ENCODE measurements at places on chromosomes 1 and 21. TPM values are rescaled to one million over a fixed set of nuclear protein-coding genes. Genes with fewer than 3 reads are reported as not detected.
A peak's percentile ranks its signal among the peaks of the same experiment; 100 is the strongest.

DNA sequence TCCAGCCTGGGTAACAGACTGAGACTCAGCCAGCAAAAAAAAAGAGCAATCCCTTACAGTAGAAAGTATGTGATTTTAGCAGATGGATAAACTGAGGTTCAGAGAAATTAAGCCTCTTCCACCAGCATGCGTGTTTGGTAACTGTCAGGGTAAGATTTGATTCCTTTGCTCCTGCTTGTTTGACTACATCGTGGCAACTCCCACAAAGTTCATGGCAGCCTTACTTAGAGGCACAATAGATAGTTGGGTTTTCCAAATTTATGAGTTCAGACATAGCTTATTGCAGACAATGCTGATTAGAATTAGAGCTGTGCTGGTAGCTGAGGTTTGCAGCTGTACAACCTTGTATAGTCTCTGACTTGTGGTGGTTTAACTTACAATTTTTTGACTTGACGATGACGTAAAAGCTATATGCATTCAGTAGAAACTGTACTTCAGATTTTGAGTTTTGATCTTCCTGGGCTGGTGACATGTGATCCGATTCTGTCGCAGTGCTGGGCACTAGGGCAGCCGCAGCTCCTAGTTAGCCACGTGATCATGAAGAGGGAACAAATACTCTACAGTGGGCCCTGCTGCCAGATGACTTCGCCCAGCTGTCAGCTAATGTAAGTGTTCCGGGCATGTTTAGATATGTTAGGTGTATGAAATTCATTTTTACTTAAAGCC is 167.8 kb downstream of the DHRS3 start:
- H3K4me1 ChIP-seq: peaks cover 70% of the 10 kb centered on the region
- no peak for DNase-seq
- H3K27me3 ChIP-seq: no peaks in the 10 kb centered on the region
- H3K36me3 ChIP-seq: peaks cover 3% of the 10 kb centered on the region
- H3K27ac ChIP-seq: peak overlapping the region; percentile 44

GRCh38 chr1:101293461-101294051 is 56.7 kb downstream of the S1PR1 start:
- no peak overlapping the region for H3K4me3 ChIP-seq
- no peak overlapping the region for H3K27ac ChIP-seq
- no peaks in the 10 kb centered on the region for H3K36me3 ChIP-seq

- peaks cover 40% of the 10 kb centered on the region for H3K4me1 ChIP-seq
- no peaks in the 10 kb centered on the region for H3K36me3 ChIP-seq
- H3K4me3 ChIP-seq: no peak overlapping the region
- peaks cover 9% of the 10 kb centered on the region for H3K27me3 ChIP-seq
- H3K27ac ChIP-seq: peak overlapping the region; percentile 39
Measured at GRCh38 chr1:115086176-115086830, 3.0 kb downstream of the TSPAN2 start.

DNA sequence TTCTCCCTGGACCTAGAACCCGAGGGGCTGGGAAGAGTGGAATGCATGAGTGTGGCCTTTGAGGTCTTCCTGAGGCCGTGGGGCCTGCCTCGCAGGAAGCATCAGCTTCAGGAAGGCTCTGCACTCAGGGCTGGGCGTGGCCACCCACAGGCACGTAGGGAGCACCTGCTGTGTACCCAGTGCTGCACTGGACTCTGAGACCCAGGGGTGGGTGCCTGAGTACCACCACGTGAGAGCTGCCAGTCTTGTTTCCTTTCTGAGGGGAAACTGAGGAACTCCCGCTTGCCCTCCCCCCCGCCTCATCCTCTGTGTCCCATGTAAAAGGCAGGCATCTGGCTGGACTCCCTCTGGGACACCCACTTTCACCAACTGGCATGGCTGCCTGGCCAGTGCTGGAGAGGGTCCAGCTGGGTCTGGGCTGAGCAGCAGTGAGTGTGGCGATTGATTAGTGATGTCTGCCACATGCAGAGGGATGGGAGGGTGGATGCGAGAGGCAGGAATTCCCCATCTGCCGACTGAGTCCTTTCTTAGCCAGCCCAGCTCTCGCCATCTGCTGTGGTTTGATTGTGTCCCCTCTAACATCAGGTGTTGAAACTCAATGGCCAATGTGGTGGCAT is 30.2 kb upstream of the TTC34 start:
- no peak overlapping the region for H3K27ac ChIP-seq
- H3K4me3 ChIP-seq: no peak overlapping the region
- no peaks in the 10 kb centered on the region for H3K36me3 ChIP-seq
- DNase-seq: peak; percentile 7
- H3K4me1 ChIP-seq: no peaks in the 10 kb centered on the region

- H3K36me3 ChIP-seq: no peaks in the 10 kb centered on the region
- H3K27me3 ChIP-seq: no peaks in the 10 kb centered on the region
- H3K4me3 ChIP-seq: no peak overlapping the region
- no peak overlapping the region for H3K27ac ChIP-seq
Measured at GRCh38 chr21:35559829-35560225, 500.5 kb downstream of the SETD4 start.

DNA sequence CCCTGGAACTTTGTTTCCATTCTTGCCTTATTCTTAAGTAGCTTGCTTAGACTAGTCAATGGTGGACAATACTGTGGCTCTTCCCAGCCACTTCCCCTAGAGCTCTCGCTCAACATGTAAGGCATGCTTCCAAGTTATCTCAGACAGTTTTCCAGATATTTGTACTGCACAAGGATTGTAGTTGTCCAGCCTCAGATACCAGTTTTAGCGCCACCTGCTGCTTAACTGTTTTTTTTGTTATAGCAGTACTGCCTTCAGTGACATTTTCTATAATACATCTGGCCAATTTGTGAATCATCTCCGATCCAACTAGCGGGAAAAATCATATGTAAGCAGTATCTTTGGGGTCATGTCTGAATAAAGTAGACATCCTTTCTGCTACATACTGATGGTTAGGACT is 346.7 kb upstream of the ADGRL4 start:
- H3K36me3 ChIP-seq: no peaks in the 10 kb centered on the region
- no peak overlapping the region for H3K27ac ChIP-seq
- no peaks in the 10 kb centered on the region for H3K4me1 ChIP-seq
- no peak overlapping the region for H3K4me3 ChIP-seq
- DNase-seq: no peak

DNA sequence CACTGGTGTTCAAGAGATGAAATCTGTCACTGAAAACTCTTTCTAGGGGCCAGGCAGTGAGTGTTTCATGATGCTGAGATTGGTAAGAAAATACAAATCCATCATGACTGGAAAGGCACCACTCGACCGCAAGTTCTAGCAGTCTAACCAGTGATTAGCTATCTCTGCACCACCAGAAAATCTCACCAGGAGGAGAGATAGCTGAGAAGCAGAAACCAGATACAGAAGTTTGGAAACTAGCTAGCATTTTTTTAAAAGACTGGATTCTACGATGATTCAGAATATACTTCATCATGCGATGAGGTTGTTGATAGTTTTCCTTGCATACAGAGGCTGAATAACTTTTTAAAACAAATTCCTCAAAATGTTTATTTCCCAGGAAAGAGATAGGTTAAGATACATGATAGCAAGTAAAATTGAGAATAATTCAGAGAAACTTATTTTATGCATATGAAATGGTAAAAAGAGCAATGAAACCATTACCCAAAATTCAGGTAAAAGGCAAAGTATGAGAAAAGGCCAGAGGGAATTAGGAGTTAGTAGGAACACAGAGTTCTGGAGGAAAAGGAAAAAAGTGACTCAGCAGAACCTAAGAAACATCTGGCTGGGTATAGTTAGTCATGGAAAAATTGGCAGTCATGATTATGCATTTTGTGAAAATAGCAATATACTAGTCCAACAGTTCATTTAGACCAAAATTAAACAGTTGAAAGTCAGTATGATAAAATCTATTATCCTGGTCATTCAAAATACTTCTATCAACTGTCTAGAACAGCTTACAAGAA is 3.3 kb upstream of the F3 start:
- DNase-seq: no peak
- H3K27ac ChIP-seq: peak overlapping the region; percentile 93
- H3K36me3 ChIP-seq: no peaks in the 10 kb centered on the region
- H3K4me1 ChIP-seq: no peaks in the 10 kb centered on the region
- H3K4me3 ChIP-seq: no peak overlapping the region
- H3K27me3 ChIP-seq: no peaks in the 10 kb centered on the region

- H3K36me3 ChIP-seq: no peaks in the 10 kb centered on the region
- no peak overlapping the region for H3K27ac ChIP-seq
- no peaks in the 10 kb centered on the region for H3K27me3 ChIP-seq
- H3K4me1 ChIP-seq: no peaks in the 10 kb centered on the region
- no peak for DNase-seq
- H3K4me3 ChIP-seq: no peak overlapping the region
Measured at GRCh38 chr1:15341634-15342407, 67.9 kb upstream of the EFHD2 start.

GRCh38 chr1:116739371-116740012 is 14.7 kb upstream of the CD2 start:
- H3K27ac ChIP-seq: no peak overlapping the region
- no peaks in the 10 kb centered on the region for H3K36me3 ChIP-seq
- no peak for DNase-seq
- H3K4me3 ChIP-seq: no peak overlapping the region

- no peaks in the 10 kb centered on the region for H3K4me1 ChIP-seq
- H3K27ac ChIP-seq: no peak overlapping the region
Measured at GRCh38 chr1:100624886-100625610, 87.1 kb downstream of the GPR88 start.

GRCh38 chr1:12244078-12244477 is 14.2 kb downstream of the VPS13D start:
- no peaks in the 10 kb centered on the region for H3K27me3 ChIP-seq
- DNase-seq: no peak
- H3K36me3 ChIP-seq: peaks cover 10% of the 10 kb centered on the region
- no peak overlapping the region for H3K27ac ChIP-seq
- no peak overlapping the region for H3K4me3 ChIP-seq

DNA sequence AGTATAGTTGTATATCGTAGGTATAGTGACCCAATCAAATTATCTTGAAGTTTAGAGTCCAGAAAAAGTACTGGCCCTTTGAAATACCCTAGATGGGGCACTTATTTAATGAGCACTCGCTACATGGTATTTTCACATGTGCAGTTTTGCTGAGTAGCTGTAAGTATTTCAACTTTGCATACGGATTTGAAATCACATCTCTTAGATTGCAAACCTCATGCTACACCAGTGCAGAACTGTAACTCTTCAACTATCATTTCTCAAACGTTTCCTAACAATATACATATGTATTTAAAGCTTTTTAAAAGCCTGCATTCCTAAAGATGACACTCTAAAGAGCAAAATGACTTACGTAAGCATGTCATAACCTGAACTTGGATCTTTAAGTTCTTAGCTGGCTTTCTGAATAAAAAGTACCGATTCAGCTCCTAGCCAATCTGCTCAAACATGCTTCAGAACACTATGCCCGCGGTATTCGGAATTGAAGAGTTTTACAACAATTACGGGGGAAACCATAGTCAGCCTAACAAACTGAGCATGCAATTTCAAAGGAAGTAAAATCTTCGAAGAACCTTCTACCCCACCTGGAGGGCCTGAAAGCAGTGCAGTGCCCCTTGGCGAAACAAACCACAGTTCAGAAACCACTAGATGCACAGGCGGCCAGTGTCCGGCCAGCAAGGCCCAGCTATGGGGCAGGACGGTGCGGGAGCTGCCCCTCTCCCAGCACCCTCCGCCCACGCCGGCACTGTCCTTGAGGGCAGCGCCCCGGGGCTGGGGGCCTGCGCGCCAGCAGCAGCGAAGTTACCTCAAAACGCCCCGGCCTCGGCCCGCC is 863 bp downstream of the FH start:
- peak overlapping the region; percentile 86 for H3K4me3 ChIP-seq
- peak overlapping the region; percentile 90 for H3K27ac ChIP-seq
- H3K36me3 ChIP-seq: no peaks in the 10 kb centered on the region
- H3K4me1 ChIP-seq: peaks cover 16% of the 10 kb centered on the region

- H3K36me3 ChIP-seq: no peaks in the 10 kb centered on the region
- peak within 1 kb of the TSS; percentile 56 for H3K4me3 ChIP-seq
- no peaks in the 10 kb centered on the region for H3K4me1 ChIP-seq
- peaks cover 10% of the 10 kb centered on the region for H3K27me3 ChIP-seq
Measured at GRCh38 chr1:241356519-241357365, at the start of gene RGS7. TSS of gene RGS7 (minus strand) at chr1:241357205.

DNA sequence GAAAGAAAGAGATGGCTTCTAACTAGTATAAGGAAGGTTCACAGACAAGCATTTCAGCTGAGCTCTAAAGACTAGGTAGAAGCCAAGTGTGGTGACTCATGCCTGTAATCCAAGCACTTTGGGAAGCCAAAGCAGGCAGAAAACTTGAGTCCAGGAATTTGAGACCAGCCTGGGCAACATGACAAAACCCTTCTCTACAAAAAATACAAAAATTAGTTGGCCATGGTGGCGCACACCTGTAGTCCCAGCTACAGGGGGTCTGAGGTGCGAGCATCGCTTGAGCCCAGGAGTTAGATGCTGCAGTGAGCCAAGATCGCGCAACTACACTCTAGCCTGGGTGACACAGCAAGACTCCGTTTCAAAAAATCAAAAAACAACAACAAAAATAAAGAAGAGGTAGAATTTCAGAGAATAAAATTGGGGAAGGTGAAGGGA is 27.8 kb downstream of the FBXO42 start:
- no peaks in the 10 kb centered on the region for H3K27me3 ChIP-seq
- no peak overlapping the region for H3K27ac ChIP-seq
- H3K36me3 ChIP-seq: no peaks in the 10 kb centered on the region
- H3K4me1 ChIP-seq: peaks cover 30% of the 10 kb centered on the region
- DNase-seq: peak; percentile 34
- H3K4me3 ChIP-seq: no peak overlapping the region

Gene KRTAP19-2
- total RNA-seq: not detected

Gene PITHD1
- total RNA-seq: 46.2 TPM

Gene WNT3A
- total RNA-seq: not detected

Gene IFT25
- total RNA-seq: 12.3 TPM

Gene KCNH1
- not detected for total RNA-seq

Gene KRTAP10-12
- total RNA-seq: not detected

Gene RGS8
- total RNA-seq: 0.05 TPM

Gene SPATA6
- 3.3 TPM for total RNA-seq

Gene SPRR5
- total RNA-seq: not detected

Gene SLAMF9
- not detected for total RNA-seq

Gene RHEX
- total RNA-seq: 0.51 TPM

Gene LAMC1
- 196 TPM for total RNA-seq

Gene MUL1
- 35.6 TPM for total RNA-seq

Gene SEC16B
- total RNA-seq: 2.3 TPM

Gene HCN3
- total RNA-seq: 0.49 TPM

All from heart left ventricle (tissue), 16 donors.